ENCODE measurements at places on chromosomes 6 and 20.

GRCh38 chr6:68615938-68616337, 19.1 kb upstream of the ADGRB3 start:
- no peak for DNase-seq

DNA sequence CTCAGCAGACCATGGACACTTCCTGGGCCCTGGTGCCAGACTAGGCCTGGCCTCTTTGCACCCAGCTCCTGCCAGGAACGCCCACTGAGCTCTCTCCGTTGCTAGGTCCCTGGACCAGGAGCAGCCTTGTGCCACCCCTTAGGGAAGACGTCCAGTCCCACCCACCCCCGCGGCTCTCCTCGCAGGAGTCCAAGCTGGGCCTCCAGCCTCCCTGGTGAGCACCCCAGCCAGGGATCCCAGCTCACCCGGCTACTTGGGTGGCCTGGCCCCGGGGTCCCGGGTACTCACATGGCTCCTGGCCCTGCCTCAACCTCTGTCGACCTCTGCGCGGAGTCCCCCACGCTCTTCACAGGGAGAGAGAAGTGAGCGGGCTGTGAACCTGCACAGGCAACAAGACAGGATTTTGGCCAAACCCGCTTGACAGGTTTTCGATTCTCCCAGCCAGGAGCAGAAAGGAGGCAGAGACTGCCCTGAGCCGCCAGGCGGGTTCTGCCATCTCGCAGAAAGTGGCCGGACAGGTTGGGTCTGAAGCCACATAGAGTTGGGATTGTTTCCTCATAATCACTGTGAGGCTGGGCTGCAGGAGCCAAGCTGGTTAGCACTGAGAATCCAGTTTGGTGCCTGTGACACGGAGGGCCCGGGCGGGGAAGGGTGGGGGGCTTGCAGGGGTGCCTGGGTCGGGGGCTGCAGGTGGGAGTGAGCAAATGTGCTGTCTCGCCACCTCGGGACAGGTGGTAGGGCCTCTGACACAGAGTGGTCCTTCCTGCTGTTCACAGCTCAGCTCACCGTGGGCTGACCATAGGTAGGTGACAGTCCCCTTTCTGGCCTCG, at the start of gene RBBP8NL:
Gene RBBP8NL, minus strand, starts transcription at position 368 of the 830 bp plus-strand sequence. CDS start 7,892 bp downstream, outside the sequence.
- DNase-seq, result no peak

GRCh38 chr6:113594726-113595125, 262.4 kb upstream of the MARCKS start:
- no peak for DNase-seq

DNA sequence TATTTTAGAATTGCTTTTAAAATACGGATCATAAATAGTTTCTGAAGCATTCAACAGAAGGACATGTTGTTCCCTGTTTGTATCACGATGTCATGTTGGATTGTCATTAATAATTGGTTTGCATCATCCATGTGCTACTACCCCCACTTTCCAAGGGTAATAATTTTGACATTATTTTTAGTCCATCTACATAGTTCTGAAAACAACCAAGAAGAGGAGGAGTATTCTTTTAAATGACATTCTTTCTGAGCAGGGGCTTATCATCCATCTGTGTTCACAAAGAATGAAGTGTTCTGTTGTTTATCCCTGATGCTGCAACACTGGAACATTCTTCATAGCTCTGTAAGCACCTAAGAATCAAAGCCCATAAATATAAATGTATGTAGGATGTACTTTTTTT, 151.0 kb upstream of the CITED2 start:
- DNase-seq, result no peak

GRCh38 chr6:146515212-146515611, 28.4 kb upstream of the RAB32 start:
- no peak for DNase-seq

DNA sequence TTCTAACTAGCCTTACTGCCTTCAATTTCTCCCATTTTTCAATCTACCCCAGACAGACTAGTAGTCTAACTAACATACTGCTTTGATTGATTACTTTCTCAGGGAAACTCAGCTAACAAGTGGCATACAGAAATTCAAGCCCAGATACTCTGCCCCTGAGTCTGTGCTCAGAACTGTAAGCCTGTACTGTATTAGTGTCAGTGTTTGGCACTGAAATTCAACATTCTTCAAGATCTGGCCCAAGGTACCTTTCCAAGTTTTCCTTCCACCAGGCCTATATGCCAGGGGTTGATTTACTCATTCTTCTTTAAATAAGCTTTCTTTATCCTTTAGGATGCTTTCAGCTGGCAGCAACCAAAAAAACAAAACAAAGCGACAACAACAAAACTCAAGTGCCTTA, 433.2 kb upstream of the MARCKS start:
- no peak for DNase-seq

DNA sequence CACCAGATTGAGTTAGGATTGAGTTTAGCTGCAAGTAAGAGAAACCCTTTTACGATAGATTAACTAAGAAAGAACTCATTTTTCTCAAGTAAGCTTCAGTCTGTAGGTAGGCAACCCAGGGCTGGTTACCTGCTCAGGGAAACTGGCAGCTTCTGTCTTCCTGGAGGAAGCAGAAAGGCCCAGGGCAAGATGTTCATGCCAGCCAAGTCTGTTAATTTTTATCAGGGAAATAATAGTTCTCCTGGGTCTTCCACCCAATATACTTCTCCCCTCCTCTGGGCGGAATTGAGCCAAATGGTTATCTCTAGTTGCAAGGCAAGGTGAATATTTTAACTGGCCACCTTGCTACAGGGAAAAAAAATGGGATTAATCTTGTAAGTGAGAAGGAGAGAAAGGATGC, 98.2 kb downstream of the UTRN start:
- no peak for DNase-seq

DNA sequence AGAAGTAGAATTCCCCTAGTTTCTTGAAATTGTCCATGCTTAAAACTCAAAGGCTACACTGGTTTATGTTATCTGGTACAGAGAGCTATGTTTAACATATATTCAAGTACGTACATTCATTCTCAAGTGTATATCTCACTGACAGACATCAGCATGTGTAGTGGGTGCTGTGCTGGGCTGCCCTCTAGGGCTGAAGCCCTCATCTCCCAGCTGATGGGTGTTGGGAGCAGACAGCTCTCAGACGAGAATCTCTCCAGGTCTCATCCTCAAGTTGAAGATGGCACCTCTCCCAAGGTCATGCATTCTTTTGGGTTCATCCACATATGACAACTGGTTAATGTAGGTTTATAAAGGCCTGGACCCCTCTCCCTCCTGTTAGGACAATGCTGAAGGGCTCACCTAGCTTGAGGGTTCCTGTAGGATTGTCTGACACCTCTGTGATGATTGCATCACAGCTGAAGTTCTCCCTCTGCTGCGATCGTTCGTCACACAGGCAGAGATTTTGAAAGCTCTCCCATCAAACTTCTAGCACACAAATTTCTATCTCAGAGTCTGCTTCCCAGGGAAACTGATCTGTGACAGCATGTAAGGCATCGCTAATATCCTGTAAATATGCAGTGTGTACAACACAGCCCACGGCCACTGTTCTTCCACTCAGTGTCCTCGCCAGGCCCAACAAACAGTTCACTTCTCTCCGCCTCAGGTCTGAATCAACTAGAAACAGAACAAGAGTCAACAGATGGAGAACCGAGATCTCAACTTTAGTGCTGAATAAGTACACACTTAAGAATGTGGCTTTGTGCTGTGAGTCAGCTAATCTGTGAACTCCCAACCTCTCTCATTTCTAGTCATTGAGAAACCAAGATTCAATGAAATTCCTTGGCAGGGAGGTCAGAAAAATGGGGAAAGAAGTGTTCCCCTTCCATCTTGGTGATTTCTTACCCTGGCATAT, 43.2 kb downstream of the PREP start:
- no peak for DNase-seq

DNA sequence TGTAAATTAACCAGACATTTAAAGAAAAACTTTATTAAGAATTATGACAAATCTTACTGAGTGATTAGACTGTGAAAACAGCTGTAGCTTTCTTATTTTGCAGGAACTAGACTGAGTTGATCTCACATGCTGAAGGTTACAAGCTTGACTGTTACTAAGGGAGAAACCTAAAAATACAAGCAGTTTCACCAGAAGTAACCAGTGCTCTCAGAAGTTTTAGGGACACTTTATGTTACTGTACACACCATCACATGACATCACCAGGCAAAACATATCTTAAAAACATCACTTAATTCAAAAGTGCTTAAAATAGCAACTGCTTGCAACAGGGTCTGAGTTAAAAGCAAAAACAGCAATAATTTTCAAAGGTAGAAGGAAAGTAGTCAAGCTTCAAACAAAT, 5.4 kb downstream of the FBXO30 start:
- no peak for DNase-seq

DNA sequence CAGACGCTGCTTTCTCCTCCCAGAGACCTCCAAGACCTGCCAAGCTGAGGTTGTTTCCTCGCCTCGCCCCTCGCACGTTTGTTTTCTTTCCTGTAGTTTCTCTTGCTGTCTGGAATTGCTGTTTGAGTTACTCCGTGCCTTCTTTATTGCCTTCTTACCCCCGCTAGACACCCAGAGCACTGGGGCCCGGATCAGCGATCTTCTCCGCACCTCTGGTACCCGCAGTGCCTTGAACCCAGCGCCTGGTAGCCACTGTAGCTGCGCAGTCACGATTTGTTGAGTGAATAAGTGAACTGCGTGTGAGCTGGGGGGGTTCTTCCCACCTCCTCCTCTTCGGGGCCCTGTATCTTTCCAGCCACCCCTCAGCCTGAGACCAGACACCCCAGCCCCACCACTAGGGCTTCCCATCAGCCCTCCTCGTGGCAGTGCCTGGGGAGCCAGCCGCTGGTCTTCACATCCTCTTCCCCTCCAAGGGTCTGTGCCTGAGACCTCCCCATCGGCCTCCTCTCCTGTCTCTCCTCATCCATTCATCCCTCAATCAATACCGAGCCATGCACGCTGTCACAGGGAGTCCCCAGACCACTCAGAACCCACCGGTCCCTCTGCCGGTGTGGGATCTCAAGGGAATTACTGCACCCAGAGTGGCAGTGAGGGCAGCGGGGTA, 849 bp upstream of the BMP7 start:
- DNase-seq, result no peak

DNA sequence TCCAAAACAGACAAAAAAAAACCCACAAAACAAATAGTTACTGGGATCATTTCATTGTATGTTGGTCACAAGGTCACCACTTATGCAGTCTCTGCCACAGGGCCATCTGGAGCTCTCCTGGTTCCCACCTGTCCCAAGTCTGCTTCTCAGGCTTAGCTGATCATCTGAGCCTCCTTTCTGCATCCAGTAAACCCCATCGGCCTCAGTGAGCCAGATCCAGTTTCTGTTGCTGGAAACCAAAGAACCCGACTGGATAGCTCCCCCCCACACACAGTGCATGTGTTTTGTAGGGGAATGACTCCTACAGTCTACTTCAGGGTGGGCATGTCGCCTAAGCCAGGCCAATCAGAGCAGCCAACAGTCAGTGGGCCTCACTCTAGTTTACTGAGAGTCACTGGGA, 233.3 kb downstream of the PREX1 start:
- DNase-seq, result peak; percentile 55

GRCh38 chr6:78670802-78671201, 196.5 kb upstream of the IRAK1BP1 start:
- DNase-seq, result no peak

DNA sequence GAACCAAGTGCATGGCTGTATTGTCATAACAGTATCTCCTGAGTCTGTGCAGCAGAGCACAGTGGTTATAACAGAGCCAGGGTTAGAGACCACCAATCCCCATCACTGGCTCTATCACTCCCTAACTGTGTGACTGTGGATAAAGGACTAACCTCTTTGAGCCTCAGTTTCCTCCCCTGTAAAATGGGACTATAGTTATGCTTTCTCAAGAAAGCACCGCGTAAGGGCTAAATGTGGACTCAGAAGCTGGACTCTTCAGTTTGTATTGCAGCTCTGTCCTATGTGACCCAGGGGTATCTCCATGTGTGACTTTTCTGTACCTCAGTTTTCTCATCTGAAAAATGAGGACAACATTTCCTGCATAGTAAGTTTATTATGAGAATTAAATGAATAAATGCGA, 59.9 kb downstream of the TRAM2 start:
- DNase-seq, result no peak

- DNase-seq, result peak; percentile 1
These were observed 2.2 kb upstream of the FUT9 start for GRCh38 chr6:96013531-96013930.

DNA sequence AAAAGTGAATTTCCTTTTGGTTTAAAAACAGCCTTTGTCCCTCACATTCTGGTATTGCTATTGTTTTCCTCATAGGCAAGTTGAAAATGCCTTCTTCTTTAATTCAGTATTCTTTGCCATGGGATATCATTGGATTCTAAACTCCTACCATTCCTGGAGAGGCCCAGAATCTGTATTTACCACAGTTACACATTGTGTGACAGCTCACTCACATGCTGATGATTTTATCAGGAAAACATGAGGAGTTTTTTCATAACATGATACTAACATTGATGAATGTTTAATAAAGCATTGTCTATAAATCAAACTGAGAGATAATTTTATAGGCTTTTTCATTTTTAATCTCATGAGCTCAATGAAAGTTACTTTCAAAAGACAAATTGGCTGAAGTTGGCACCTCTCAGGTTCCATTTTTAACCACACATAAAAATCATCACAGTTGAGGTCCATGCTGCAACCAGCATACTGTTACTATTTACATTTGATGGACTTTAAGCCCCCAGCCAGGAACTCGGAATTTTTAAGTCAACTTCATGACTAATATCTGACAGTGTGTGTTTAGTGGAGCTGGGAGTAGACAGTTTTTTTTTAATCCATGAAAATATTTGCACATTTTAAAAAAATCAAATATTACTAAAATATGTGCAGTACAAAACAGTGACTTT, 82.8 kb downstream of the FAM83B start:
- DNase-seq, result no peak

- peak; percentile 85 for DNase-seq
These were observed 32.1 kb upstream of the NR2E1 start for GRCh38 chr6:108133594-108134179.

- no peak for DNase-seq
These were observed 48.9 kb upstream of the EPHA7 start for GRCh38 chr6:93468291-93468690.

DNA sequence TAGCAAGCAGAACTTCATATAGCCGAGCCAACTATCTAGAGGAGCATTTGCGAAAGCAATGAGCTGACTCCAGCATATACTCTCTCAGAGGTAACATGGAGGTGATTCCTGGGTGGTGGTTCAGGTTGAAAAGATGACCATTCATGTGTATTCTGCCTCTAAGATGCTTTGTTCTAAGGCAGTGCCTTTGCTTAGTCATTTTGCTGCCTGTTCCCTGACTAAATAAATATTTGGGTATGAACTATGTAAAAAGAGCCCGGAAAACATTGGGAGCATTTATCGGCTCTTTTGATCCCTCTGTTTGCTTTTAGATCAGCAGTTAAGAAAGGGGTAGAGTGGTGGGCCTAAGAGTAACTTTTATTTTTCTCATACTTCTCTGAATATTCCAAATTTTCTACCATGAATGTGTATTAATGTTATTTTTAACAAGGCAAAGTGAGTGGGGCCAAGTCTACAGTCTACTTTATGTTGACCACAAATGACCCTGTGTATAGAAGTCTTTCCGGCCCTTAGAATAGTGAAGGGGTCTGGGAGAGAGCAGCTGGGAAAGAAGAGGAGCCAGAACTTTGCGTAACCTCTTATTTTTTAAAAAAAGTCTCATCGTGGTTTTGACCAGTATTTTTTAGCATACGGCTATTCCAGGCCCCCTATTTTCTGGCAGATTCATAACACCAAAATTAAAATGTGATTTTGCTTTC, 206.5 kb upstream of the EYA4 start:
- no peak for DNase-seq

- DNase-seq, result peak; percentile 77
These were observed 106.8 kb upstream of the MCHR2 start for GRCh38 chr6:100100776-100101175.
